Mesenchymal stem cell (in vitro differentiated cells and primary cell): ENCODE measurements at places on chromosomes 6 and 20.
A peak's percentile ranks its signal among the peaks of the same experiment; 100 is the strongest.

DNA sequence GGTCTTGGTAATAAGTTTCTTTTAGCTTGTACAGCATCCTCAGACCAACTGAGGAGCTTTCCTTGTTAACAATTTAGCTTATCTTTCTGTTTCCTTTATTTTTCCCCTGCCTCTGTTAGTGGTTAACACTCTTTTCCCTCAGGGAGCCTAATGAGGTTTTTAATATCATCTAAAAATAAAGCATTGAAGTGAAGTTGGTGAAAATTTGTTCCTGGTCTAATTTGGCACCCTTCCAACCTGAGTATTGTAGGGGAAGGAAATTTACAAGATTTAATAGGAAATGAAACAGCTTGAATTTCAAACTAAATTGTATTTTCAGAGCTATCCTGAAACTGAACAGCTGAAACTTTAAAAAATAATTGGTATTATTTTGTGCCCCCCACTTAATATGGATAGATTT is 28.1 kb upstream of the VAPB start:
- DNase-seq = no peak

DNA sequence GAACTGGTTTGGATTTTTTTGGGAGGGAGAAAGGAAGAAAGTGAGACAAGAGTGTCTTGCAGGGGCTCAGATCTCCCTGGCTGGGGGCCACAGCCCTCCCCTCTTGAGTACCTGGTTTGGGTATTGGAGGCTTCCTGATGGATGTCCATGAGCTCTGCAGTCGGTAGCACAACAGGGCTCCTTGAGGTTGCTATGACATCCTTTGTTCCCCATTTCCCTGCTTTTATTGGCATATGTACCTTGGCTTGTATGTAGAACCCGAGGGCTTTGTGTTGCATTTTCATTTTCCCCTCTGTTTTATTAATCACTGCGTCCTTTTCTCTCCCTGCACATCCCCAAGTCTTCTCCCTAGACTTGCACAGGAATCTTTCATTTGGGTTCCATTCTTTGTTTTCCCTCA is 355.5 kb upstream of the TSHZ2 start:
- DNase-seq = no peak

GRCh38 chr6:35727231-35727934 is 9.4 kb upstream of the ARMC12 start:
- peak; percentile 87 for DNase-seq

DNA sequence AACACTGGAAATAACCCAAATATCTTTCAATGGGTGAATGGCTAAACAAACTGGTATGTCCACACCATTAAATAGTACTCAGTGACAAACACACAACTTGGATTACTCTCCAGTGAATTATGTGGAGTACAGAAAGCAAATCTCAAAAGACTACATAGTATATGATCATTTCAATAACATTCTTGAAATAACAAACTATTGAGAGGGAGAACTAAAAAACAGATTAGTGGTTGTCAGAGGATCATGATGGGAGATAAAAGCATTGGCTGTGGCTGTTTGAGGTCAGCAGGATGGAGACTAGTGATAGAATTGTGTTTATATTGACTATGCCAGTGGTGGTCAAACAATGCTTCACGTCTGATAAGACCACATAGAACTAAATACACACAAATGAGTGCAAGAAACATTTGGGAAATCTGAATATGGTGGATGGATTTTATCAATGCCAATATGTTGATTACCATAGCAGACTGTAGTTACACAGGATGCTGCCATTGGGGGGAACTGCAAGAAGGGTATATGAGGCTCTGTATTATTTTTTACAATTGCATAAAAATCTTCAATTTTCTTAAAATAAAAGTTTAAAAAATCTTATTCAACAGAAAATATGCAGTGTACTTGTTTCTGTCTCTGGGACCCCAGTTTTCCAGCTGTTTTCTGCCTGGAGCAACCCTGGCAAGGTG is 242.0 kb downstream of the TBXT start:
- DNase-seq = no peak

GRCh38 chr20:10316582-10316981 is 98.0 kb downstream of the SNAP25 start:
- no peak for DNase-seq

- DNase-seq = peak; percentile 26
Measured at GRCh38 chr6:113405326-113406047, 451.7 kb upstream of the MARCKS start.

- no peak for DNase-seq
Measured at GRCh38 chr20:25005220-25005619, 12.7 kb upstream of the APMAP start.

- DNase-seq = no peak
Measured at GRCh38 chr20:13443690-13444089, 195.0 kb downstream of the TASP1 start.

DNA sequence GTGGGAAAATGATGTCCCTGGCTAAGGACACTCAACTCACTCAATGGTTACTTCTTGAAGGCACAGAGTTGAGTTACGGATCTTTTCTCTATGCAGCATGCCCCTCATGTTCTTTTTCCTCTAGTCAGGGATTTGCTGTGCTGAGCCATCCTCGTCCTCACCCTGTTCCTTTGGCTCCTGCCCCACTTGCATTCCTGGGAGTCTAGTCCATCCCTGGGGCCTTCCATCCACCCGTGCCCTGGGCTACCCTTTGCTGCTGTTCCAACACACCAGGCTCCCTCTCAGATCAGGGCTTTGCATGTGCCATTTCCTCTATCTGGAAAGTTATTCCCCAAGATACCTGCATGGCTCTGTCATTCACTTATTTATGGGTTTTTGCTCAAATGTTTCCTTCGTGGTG is 13.3 kb upstream of the KCNG1 start:
- no peak for DNase-seq

GRCh38 chr6:41599015-41599851 is 39.0 kb upstream of the MDFI start:
- no peak for DNase-seq

DNA sequence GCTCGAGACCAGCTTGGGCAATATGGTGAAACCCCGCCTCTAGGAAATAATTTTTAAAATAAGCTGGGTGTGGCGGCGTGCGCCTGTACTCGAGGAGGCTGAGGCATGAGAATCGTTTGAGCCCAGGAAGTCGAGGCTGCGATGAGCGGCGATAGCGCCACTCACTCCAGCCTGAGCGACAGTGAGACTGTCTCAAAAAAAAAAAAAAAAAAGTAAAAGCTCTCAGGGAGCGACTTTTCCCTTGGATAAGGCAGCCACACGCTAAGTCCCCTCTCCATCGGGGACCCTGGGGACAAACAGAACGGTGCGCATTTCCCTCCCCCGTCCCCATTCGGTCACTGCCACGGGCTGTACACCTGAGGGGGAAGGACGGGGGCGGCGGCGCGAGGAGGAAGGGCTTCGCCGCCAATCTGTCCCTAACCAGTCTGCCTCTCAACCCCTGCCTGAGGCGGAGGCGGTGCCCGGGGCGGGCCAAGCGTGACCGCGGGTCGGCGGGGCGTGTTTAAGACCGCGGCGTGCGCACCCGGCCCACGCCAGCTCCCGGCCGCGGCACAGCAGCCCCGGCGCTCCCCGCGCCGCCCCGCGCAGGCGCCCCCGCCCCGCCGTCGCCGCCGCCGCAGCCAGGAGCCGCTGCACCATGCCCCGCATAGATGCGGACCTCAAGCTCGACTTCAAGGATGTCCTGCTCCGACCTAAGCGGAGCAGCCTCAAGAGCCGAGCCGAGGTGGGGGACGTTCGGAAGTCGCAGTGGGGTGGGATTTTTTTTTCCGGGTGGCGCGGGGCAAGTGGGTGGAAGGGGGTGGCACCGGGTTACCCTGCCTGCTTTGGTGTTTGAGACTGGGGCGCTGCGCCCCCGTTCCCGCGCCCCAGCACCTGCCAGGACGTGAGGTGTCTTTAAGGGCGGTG is at the start of gene GMPR:
Gene GMPR, plus strand, starts transcription at position 531 of the 906 bp plus-strand sequence. Its CDS starts 107 bp downstream, at position 638.
- peak; percentile 83 for DNase-seq

DNA sequence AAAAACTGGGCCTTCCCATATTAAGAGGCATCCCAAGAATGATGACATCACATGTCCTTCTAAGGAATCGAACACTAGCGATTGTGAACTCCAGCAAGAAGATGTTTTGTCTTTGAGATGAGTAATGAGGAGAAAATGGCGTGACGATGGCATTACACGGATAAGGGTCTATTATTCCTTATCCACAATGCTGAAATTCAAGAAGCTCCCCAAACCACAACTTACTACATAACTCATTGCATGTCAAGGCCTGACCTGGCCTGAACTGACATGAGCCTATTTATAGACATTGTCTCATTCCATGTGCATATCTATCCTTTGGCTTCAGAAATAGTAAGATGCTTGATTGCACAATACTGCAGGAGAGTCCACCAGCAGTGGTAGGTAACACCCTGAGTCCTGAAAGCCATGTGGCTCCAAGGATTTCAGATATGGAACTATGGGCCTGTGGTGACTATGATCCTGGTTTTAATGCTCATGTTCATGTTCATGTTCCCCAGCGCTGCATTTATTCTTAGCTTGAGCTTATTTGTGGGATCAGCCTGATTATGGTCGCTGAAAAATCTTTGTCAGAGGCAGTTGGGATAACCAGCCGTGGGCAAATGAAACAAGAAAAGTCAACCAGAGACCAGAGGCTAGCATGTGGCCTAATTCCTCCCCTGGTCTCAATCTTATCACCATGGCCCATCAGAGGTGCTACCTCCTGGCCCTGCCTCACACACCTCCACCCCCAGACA is 183.2 kb upstream of the JARID2 start:
- DNase-seq = peak; percentile 95

GRCh38 chr6:11812951-11813350 is 34.3 kb upstream of the ADTRP start:
- DNase-seq = no peak

DNA sequence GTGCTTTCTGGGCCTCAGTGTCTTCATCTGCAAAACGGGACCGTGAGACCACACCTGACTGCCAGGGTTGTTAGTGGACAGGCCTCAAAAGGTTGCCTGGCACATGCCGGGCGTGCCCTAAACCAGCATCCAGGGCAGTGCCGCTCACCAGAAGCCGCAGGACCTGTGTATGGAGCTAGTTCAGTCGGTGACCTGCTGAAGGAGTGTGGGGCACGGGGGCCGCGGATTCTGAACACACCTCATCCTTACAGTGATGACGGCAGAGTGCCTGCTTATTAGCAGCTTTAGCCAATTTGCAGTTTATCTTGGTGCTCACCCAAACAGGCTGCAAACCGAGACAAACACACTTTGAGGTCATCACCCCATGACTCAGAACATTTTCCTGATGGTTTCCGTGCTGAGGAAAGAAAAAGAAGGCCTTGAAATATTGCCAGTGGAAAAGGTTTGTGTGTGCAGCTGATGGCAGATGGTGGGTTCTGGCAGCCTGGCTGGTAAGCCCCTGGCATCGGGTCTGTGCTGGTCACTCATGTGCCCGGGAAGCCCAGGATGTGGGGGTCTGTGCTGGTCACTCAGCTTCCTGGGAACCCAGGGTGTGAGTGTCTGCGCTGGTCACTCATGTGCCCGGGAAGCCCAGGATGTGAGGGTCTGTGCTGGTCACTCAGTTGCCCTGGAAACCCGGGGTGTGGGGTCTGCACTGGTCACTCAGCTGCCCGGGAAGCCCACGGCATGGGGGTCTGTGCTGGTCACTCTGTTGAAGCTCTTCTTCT is 153.8 kb downstream of the ERMARD start:
- DNase-seq = peak; percentile 60

DNA sequence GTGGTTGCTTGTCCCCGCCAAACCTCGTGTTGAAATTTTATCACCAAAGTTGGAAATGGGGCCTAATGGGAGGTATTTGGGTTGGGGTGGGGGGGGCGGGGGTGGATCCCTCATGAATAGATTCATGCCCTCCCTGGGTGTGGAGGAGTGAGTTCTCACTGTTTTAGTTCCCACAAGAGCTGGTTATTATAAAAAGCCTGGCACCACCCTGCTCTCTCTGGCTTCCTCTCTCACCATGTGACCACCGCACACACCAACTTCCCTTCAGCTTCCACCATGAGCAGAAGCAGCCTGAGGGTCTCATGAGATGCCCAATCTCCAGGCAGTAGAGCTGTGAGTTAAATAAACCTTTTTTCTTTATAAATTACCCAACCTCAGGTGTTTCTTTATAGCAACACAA is 111.3 kb downstream of the PRDM1 start:
- no peak for DNase-seq

- DNase-seq = no peak
Measured at GRCh38 chr6:89216411-89216810, 747 bp downstream of the GABRR1 start.

- peak; percentile 76 for DNase-seq
Measured at GRCh38 chr6:79630883-79631692, at the start of gene SH3BGRL2. Gene SH3BGRL2, plus strand, starts transcription at chr6:79631329. Its CDS starts 133 bp downstream, at chr6:79631462.

DNA sequence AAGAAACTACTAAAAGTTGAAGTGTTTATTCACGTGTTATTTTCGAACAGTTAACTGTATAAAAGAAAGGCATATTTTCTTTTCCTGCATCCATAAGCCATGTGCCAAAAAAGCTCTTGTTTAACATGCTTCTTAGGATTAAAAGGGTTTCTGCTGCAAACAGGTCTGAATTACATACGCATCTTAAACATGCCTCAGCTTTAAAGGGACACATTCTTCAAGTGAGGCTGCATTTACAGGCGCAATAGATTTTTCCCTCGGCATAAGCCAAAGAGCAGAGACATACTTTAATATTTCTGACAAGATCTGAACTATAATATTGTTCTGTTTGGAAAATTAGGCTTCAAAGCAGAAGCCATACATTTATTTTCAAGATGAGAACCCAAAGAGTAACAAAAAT is 39.4 kb downstream of the PDE7B start:
- no peak for DNase-seq

DNA sequence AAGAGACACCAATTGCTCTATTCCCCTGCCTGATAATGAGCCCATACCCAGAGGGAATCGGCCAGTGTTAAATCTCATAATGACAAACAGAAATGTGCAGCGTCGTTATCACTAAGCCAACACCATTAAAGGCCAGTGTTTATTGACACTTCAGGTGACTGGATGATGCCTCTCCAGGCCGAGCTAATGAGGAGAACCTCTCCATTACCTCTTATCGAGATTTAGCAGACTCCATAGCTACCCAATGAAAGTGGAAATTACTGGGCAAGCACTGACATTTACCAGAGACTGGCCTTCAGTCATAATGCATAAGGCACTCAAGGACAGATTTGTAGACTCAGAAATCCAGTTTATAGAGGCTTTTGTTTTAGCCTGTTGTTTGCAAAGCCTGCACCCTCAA is 669.5 kb downstream of the MAFB start:
- no peak for DNase-seq

GRCh38 chr6:7267071-7267465 is 45.9 kb downstream of the SSR1 start:
- DNase-seq = no peak

GRCh38 chr6:37489697-37490336 is 9.9 kb downstream of the CCDC167 start:
- DNase-seq = no peak

GRCh38 chr20:36320261-36320897 is 14.2 kb downstream of the DLGAP4 start:
- no peak for DNase-seq
